ENCODE measurements at places on chromosomes 1 and 21. TPM values are rescaled to one million over a fixed set of nuclear protein-coding genes. Genes with fewer than 3 reads are reported as not detected.

DNA sequence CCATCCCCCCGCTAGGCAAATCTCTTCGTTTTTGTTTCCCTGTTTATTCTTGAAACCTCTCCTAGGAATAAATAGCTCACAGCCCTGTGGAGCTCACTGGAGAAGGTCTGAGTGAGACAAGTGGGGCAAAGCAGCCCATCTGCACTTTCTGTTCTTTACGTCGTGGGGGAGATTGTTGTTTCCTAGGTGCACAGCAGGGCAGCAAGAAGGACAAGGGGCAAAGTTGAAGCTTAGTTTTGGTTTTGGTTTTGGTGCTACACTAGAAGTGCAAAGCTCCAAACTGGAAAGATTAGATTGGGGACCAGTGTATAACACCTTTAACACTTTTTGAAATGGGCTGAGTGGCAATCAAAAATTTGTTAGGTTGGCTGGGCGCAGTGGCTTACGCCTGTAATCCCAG is 76.6 kb downstream of the GPR88 start:
- H3K36me3 ChIP-seq: no peaks in the 10 kb centered on the region
- peaks cover 3% of the 10 kb centered on the region for H3K4me1 ChIP-seq
- no peak overlapping the region for H3K27ac ChIP-seq
- H3K4me3 ChIP-seq: no peak overlapping the region
- H3K27me3 ChIP-seq: no peaks in the 10 kb centered on the region
- DNase-seq: no peak

GRCh38 chr1:235073968-235074522 is 54.6 kb downstream of the TOMM20 start:
- peaks cover 5% of the 10 kb centered on the region for H3K4me1 ChIP-seq
- H3K27me3 ChIP-seq: no peaks in the 10 kb centered on the region
- H3K27ac ChIP-seq: peak overlapping the region; percentile 93
- no peaks in the 10 kb centered on the region for H3K36me3 ChIP-seq

GRCh38 chr1:98692482-98692881 is 31.0 kb downstream of the SNX7 start:
- DNase-seq: no peak
- no peaks in the 10 kb centered on the region for H3K27me3 ChIP-seq
- H3K4me1 ChIP-seq: no peaks in the 10 kb centered on the region
- no peaks in the 10 kb centered on the region for H3K36me3 ChIP-seq
- no peak overlapping the region for H3K4me3 ChIP-seq

GRCh38 chr1:2894381-2895041 is 93.0 kb upstream of the TTC34 start:
- no peaks in the 10 kb centered on the region for H3K27me3 ChIP-seq
- H3K4me1 ChIP-seq: no peaks in the 10 kb centered on the region
- H3K36me3 ChIP-seq: no peaks in the 10 kb centered on the region
- no peak overlapping the region for H3K27ac ChIP-seq
- no peak for DNase-seq

- H3K4me1 ChIP-seq: no peaks in the 10 kb centered on the region
- H3K4me3 ChIP-seq: no peak overlapping the region
- H3K27ac ChIP-seq: no peak overlapping the region
- no peaks in the 10 kb centered on the region for H3K27me3 ChIP-seq
- no peak for DNase-seq
Measured at GRCh38 chr1:111734426-111734825, 4.8 kb downstream of the INKA2 start.

DNA sequence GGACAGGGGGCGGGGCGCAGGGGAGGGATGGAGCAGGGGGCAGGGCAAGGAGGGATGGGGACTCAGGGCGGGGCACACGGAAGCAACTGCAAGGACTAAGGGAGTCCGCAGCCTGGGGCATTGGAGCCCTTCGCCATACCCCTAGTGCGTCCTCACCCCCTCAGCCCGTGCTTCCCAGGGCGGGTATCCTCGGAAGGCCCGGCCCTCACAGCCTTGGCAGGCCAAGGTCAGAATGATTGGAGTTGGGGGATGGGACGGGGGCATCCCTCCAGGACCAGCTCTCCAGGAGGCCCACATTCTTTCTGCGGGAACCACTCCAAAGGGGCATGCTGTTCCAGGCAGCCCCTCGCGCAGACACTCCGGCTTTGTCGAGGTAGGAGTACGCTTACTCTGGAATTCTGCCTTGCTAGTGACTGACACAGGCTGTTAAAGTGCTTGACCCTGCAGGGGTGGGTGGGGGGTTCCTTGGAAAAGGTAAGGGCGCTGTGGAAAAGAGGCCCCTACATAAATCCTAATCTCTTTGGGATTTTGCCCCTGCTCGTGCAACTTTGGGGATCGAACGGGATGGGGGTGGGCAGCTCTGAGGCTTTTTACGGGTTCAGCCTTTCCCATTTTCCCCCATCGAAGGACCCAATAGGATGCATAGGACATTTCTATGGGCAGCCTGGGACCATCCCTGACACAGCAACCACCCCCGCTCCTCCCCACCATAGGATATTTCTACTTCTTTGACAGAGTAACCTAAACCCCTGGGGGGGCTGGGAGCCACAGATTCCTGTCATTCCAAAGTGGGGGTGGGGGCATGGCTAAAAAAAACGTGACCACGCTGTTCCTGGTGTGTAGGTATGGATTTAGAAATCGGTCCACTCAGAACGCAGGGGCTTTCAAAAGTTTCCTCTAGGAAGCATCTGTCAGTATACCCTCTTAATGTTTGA is 738 bp upstream of the TRIM11 start:
- peak overlapping the region; percentile 54 for H3K4me3 ChIP-seq
- H3K4me1 ChIP-seq: no peaks in the 10 kb centered on the region
- no peaks in the 10 kb centered on the region for H3K27me3 ChIP-seq
- H3K27ac ChIP-seq: no peak overlapping the region
- no peak for DNase-seq

DNA sequence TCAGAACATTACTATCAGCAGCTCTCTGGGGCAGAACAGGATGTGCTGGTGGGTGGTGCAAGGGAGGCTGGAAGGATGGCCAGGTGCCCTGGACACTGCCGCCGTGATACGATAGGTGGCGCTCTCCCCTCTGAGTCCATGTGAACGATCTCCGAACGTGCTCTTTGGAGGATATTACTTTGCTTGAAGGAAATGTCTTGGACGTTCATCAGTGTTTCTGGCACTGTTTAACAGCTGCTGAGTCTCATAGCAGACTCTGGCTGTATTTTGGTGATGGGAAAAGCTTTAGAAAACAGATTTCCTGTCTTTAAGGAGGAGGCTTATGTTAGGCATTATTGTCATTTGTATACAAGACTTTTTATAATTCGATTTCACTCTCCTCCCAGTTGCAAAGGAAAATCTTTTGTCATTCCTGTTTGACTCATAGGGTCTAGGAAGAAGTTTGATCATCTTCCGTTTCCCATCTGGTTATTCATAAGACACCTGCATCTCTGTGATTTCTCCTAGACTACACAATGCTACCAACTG is 386.2 kb upstream of the ADGRL2 start:
- H3K4me3 ChIP-seq: no peak overlapping the region
- H3K4me1 ChIP-seq: no peaks in the 10 kb centered on the region
- peak; percentile 84 for DNase-seq
- no peaks in the 10 kb centered on the region for H3K36me3 ChIP-seq
- H3K27me3 ChIP-seq: no peaks in the 10 kb centered on the region

GRCh38 chr21:42262831-42263231 is 43.9 kb downstream of the ABCG1 start:
- H3K36me3 ChIP-seq: no peaks in the 10 kb centered on the region
- H3K4me3 ChIP-seq: no peak overlapping the region
- H3K27me3 ChIP-seq: no peaks in the 10 kb centered on the region
- no peak overlapping the region for H3K27ac ChIP-seq
- H3K4me1 ChIP-seq: no peaks in the 10 kb centered on the region

DNA sequence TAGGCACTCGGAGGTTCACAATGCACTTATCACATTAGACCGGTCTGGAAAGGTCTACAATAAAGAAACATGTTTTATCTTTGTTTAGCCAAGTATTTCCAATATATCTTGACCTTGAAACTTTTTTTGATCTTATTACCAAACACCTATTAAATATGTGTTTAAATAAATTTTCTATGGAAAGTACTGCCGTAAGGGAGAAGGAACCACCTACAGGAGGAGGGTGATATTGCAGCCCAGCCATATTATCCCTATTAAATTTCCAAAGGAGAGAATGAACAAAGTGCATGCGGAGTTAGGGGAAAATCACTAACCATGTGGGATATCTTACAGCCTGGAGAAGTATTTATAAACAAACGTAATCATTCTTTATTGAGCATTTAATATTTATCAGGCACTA is 14.5 kb downstream of the BRINP2 start:
- no peak overlapping the region for H3K27ac ChIP-seq
- H3K27me3 ChIP-seq: no peaks in the 10 kb centered on the region
- H3K36me3 ChIP-seq: no peaks in the 10 kb centered on the region
- no peaks in the 10 kb centered on the region for H3K4me1 ChIP-seq
- DNase-seq: no peak
- H3K4me3 ChIP-seq: no peak overlapping the region

DNA sequence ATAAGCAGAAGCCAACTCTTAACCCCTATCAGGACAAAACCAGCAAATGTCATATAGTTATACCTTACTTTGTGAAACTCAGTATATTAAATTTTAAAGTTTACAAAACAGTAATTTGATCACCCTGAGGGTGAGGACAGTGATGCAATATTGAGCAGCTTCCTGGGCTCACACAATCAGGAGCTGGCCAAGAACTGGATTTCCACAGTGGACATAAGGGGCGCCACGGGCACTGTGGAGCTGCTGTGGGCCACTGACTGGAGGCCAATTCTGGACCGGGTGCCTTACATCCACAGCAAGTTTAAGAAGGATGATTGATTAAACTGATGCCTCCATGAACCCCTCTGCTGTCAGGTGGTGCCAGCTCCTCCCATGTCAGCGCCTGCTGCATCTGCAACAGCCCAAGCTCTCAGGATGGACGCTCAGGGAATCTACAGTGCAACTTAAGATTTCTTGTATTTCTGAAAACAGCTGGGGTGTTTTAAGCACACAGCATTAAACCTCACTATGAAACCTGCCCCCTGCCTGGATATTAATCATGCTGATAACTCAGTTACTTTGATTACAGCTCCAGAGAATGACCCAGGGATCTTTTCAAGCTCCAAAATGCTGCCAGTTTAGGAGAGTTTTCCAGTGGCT is 55.9 kb downstream of the TOR3A start:
- no peak overlapping the region for H3K4me3 ChIP-seq
- no peaks in the 10 kb centered on the region for H3K36me3 ChIP-seq
- no peak for DNase-seq

GRCh38 chr1:53490351-53490750 is 31.2 kb downstream of the DMRTB1 start:
- DNase-seq: no peak
- no peak overlapping the region for H3K4me3 ChIP-seq
- H3K27me3 ChIP-seq: no peaks in the 10 kb centered on the region
- H3K36me3 ChIP-seq: no peaks in the 10 kb centered on the region
- no peak overlapping the region for H3K27ac ChIP-seq

DNA sequence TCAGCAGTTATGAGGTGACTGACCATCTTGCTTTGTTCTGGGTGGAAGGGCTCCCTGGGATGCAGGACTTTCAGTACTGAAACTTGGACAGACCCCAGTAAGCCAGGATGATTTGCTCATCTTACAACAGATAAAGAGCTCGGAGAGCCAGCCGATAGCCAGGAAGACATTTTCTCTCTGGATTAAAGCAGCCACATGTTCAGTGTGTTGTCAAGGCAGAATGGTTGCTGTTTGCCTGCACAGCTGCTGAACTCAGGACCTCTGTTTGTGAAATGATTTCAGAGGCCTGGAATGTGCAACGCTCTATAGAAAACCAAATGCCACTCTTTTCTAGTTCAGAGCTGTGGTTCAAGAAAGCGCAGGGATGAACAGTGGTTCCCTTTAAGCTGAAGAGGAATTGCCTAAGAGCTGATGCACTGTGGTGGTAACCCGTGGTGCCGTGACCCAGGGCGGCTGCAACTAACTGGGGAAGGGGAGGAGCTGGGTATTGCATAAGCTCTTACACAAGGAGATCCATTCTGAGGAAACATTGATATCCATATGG is 40.7 kb downstream of the CASQ2 start:
- H3K27ac ChIP-seq: peak overlapping the region; percentile 8
- DNase-seq: peak; percentile 83
- H3K4me3 ChIP-seq: no peak overlapping the region
- no peaks in the 10 kb centered on the region for H3K4me1 ChIP-seq
- no peaks in the 10 kb centered on the region for H3K36me3 ChIP-seq
- H3K27me3 ChIP-seq: no peaks in the 10 kb centered on the region

- H3K27me3 ChIP-seq: no peaks in the 10 kb centered on the region
- H3K4me1 ChIP-seq: no peaks in the 10 kb centered on the region
- no peak overlapping the region for H3K4me3 ChIP-seq
- H3K36me3 ChIP-seq: no peaks in the 10 kb centered on the region
Measured at GRCh38 chr1:16907870-16908758, 12.3 kb downstream of the RNU1-2 start.

DNA sequence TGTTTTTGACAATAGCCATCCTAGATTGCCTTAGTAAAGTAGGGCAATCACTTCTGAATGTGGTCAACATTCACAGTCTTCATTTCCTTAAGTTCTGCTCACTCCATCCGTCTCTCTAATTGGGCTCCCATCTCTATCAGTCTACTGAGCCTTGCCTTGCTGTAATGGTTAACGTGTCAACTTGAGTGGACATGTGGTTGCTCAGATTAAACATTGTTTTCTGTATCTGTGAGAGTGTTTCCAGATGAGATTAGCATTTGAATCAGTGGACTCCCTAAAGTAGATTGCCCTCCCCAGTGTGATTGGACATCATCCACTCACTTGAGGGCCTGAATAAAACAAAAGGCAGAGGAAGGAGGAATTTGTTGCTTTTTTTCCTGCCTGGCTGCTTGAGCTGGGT is 26.4 kb downstream of the C1orf216 start:
- no peak overlapping the region for H3K27ac ChIP-seq
- DNase-seq: no peak
- no peaks in the 10 kb centered on the region for H3K36me3 ChIP-seq
- H3K27me3 ChIP-seq: no peaks in the 10 kb centered on the region

GRCh38 chr1:157181790-157182189 is 43.6 kb upstream of the ETV3 start:
- no peaks in the 10 kb centered on the region for H3K36me3 ChIP-seq
- no peak overlapping the region for H3K27ac ChIP-seq
- DNase-seq: no peak

DNA sequence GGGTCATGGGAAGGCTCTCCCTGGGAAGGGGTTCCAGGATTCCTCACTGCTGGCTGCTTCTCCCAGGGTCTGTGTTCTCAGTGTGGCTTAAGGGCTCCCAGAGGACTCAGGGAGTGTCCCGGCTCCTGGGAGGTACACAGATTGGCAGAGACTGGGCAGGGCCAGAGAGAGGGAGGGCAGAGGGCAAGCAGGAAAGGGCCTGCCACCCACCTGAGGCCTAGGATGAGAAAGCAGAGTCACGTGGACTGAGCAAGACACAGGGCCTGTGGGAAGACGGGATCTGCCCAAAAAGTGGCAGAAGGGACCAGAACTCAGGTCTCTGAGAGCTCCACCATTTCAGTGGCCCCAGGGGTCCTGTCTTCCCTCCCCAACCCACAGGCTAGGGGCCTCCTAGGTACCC is 871 bp downstream of the SLFNL1 start:
- no peak overlapping the region for H3K27ac ChIP-seq
- no peak for DNase-seq
- H3K4me3 ChIP-seq: no peak overlapping the region

TP73 gene
- total RNA-seq: 0.18 TPM

AKIRIN1 gene
- 36.7 TPM for total RNA-seq

ZNF644 gene
- total RNA-seq: 63.2 TPM

PGBD5 gene
- total RNA-seq: 0.99 TPM

PERM1 gene
- 0.42 TPM for total RNA-seq

CXADR gene
- total RNA-seq: 0.63 TPM

Data from aorta (tissue), 5 donors.